NCI-H226 (cell line): ENCODE measurements at places on chromosomes 16 and 17.

- no peak for DNase-seq
Observed at GRCh38 chr16:27193300-27193990, 9.9 kb upstream of the KDM8 start.

DNA sequence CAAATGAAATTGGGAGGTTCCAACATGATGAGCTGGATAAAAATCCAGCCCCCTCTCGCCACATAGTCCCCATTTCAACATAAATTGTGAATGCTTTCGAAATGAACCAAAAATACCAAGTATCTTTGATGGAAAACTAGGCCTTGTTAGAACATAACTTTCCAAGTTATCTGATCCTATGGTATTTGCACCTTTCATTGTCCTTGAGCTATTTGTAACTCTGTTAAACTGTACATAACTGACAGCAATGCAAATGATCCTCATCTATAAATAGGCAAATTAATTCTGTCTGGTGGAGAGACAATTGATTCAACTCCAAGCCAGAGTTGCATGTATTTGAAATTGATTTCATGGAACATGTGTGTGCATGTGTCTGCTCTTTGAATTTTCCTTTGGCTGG, 18.2 kb downstream of the CMTM4 start:
- DNase-seq = no peak

GRCh38 chr17:14355556-14355955, 54.7 kb downstream of the HS3ST3B1 start:
- DNase-seq = no peak

DNA sequence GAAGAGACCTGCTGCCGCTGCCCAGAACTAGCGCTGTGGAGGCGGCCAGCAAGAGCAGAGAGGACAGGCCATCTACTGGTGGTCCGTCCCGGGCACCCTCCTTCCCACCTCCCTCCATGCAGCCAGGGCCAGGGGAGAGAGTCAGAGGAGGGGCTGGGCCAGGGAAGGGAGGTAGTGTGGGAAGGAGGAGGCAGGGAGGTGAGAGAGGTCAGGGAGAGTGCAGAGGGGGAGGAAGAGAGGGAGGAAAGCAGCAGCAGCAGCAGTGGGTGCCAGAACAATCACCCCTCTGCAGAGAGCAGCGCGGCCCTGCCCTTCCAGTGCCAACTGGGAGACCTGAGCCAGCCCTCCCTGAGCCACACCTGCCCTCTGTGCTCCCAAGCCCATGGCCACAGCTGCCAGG, 6.6 kb downstream of the C16orf95 start:
- no peak for DNase-seq

DNA sequence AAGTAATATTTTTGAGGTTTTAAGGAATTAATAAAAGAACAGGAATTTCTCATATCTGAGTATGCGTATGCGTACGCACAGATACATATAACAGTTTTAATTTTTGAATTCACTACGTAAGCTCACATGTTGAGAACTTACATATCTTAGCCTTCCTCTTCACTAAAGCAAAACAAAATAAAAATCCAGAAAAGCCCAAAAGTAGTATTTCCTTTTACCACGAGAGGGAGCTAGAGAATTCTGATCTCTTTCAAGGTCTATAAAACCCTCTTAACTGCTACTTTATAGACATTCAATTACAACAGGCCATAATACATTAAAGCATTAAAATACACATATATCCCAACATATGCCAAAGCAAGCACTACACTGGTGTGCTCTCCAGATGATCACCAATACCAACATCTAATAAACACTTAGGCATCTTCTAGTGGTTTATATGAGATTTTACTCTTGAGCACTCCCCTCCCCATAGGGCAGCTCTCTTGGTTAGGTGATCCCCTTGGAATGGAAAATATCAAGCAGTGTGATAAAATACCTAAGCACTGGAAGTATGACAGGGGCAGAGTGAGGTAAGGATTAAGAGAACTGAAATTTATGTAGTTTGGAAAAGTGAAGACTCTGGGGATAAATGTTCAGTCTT, 94.0 kb downstream of the SKAP1 start:
- peak; percentile 27 for DNase-seq

- DNase-seq = peak; percentile 59
Observed at GRCh38 chr16:86836503-86837129, 258.3 kb downstream of the FOXL1 start.

GRCh38 chr17:82351713-82352488, 7.1 kb upstream of the TEX19 start:
- peak; percentile 58 for DNase-seq

- DNase-seq = no peak
Observed at GRCh38 chr17:21194703-21195102, 19.3 kb downstream of the TMEM11 start.

- no peak for DNase-seq
Observed at GRCh38 chr17:32917842-32918241, 10.1 kb upstream of the TMEM98 start.

DNA sequence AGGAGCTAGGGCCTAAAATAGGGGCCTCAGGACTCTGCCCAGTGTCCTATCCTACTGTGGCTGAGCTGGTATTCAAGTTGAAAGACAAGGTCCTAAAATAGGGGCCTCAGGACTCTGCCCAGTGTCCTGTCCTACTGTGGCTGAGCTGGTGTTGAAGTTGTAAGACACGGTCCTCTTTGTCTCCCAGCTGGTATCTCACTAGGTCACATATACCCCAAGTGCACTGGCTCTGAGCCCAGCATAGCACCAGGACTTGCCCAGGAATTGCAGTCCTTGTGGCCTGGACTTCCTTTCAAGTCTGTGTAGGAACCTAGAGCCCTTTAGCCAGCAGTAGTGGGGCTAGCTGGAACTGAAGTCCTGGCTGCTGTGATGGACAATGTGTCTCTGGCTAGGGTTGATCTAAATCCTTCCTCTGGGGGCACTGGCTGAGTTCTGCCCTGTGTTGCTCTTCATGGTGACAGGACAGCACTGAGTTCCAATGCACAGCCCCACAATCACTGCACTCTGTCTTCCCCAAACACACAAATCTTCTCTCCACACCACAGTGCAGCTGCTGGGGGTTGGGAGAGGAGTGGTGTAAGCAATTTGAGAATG, 260.5 kb downstream of the HAPSTR1 start:
- DNase-seq = no peak

DNA sequence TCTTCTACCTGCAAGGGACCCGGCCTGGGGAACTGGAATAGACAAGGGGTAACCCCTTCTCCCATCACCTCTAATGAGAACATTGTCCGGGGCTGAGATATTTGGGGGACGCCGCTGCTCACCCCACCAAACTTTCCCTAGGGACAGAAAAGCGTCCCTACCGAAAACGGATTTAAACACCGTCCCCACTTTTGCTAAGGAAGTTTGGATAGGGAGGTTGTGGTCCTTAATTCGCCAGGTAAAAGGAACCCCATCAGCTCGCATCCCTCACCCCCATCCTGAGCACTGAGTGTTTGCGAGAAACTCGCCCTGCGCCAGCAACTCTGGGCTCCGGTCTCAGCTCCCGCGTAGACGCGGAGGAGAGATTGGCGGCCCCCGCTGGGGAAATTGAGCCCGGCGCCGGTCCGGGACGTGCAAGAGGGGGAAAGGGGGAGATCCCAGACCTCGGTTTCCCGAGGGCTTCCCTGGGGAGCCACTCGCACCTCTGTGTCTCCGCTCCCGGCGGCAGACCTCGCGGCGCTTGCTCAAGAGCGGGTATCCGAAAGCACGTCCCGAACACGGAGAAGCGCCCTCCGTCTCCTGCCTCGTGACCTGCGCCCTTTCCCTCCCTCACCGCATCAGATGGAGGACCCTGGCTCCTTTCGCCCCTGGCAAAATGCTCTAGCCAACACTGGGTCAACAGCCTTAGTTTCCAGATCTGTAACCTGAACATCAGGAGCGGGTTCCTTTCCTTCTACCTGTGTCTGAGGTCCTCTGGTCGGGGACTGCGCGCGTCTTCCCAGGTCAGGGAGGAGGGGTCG, 3.1 kb upstream of the SOX9 start:
- no peak for DNase-seq

GRCh38 chr17:79152636-79153035, 78.0 kb downstream of the ENGASE start:
- no peak for DNase-seq

DNA sequence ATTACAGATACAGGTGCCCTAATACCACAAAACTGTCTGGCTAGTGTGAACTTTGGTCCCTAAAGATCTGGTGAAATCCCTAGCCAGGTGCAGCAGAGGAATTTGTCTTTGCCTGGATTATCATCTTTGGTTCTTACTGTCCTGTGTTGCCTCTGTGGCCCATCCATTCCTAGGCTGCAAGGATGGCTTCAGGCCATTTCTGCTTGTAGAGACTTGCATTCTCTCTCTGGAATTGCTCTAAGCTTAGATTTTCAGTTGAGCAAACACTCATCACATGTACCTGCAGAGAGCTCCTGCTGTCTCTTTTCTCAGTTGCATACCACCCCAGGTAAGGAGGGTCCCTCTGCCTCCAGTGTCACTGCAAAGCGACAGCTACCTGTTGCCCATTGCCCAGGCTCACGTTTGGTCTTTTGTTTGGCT, 114.9 kb downstream of the PRKCA start:
- no peak for DNase-seq

- DNase-seq = no peak
Observed at GRCh38 chr17:82239926-82240505, 11.2 kb downstream of the SLC16A3 start.

- DNase-seq = no peak
Observed at GRCh38 chr16:31094088-31094423, 541 bp downstream of the VKORC1 start.

DNA sequence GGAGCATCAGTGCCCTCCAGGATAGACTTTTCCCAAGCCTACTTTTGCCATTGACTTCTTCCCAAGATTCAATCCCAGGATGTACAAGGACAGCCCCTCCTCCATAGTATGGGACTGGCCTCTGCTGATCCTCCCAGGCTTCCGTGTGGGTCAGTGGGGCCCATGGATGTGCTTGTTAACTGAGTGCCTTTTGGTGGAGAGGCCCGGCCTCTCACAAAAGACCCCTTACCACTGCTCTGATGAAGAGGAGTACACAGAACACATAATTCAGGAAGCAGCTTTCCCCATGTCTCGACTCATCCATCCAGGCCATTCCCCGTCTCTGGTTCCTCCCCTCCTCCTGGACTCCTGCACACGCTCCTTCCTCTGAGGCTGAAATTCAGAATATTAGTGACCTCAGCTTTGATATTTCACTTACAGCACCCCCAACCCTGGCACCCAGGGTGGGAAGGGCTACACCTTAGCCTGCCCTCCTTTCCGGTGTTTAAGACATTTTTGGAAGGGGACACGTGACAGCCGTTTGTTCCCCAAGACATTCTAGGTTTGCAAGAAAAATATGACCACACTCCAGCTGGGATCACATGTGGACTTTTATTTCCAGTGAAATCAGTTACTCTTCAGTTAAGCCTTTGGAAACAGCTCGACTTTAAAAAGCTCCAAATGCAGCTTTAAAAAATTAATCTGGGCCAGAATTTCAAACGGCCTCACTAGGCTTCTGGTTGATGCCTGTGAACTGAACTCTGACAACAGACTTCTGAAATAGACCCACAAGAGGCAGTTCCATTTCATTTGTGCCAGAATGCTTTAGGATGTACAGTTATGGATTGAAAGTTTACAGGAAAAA, 9.7 kb upstream of the CYLD start:
- no peak for DNase-seq

DNA sequence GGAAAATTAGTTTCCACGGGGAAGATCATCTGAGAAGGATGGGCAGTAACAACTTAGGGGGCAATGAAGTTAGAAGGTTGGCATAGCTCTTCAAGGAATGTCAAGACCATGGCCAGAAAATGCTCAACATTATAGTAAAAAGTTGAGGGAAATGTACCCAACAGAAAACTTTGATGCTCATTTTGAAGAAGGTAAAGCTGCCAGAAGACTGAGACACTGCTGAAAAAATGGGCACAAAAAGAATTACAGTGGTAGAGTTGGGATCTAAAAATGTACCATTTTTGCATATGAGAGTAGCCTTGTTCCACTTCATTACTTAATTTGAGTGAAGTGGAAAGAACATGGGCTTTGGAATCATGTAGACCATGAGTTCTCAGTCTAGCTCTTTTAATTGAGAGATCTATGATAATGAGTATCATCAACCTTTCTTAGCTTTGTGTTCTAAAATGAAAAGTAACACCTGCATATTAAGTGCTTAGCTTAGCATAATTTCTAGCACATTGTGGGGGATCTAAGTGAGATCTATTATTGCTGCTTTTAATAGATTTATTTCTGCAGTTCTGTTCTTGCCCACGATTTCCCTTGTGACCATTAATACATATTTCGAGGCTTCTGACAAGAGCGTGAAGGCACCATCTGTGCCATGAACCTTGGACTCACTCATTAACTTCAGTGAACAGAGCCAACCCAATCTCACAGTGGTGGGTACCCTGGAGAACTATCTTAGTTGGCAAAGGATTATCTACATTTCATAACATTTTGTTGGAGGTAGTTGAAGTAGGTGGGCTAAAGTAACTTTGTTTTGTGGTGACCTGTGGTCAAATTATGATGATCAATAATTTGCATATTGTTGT, 3.0 kb downstream of the NACA2 start:
- no peak for DNase-seq

DNA sequence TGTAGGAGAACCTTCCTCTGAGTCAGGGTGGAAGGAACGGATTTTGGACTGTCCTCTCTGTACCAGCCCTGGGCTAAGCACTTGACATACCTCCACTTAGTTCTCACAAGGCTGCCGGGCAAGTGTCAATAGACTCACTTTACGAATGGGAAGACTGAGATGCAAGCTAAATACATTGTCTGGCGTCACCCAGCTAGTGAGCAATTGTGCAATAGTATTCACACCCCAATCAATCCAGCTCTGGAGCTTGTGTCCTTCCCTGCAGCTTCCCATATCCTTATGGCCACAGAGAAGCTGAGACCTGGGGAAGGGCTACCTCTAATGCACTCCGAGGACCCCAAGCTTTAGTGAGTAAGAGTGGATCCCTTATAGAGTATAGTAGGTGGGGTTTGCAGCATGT, 39.8 kb downstream of the SLC6A2 start:
- DNase-seq = no peak

DNA sequence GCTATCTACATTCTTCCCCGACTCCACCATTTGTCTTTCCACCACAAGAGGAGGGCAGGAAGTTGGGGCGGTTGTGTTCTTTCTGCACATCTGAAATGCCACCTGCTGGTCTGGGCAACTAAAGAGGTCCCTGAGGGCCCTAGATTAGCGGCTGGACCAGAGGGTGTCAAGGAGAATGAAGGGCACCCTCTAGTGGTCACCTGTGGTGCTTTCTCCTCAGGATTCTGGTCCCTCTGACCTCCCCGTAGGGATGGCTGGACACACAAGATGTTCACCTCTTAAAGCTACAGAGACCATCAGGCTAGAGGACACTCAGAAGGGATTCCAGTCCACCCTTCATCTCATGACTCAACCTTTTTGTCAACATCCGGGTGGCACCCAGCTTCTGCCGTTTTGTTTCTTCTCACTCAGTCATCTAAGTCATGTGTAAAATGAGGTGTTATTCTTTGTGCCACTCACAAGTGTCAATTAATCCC, 2.9 kb upstream of the SCIMP start:
- DNase-seq = peak; percentile 45

DNA sequence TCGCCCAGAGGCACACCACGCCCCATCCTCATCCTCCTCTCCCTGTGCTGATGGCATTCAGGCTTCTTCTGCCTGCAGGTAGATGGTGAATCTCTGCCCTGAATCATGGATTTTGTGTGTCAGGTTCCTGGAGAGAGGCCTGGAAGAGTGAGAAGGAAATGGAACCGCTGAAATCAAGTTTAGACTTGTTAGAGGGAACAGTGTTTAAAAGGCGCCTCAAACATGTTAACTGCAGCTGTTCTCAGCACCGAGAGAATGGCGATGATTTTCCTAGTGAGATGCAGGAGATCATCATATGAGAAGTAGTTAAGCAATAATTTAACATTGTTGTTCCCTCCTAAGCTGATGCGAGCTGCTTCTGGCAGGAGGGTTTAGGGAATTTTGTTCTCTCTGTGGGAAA, 744.4 kb upstream of the EEF2KMT start:
- DNase-seq = no peak

GRCh38 chr17:57987581-57988300, at the start of gene VEZF1:
VEZF1 (minus strand) TSS chr17:57988254; CDS start chr17:57988111, 143 bp downstream.
- DNase-seq = peak; percentile 73
